LNCaP clone FGC (cell line): ENCODE measurements at places on chromosomes 6 and 20.

DNA sequence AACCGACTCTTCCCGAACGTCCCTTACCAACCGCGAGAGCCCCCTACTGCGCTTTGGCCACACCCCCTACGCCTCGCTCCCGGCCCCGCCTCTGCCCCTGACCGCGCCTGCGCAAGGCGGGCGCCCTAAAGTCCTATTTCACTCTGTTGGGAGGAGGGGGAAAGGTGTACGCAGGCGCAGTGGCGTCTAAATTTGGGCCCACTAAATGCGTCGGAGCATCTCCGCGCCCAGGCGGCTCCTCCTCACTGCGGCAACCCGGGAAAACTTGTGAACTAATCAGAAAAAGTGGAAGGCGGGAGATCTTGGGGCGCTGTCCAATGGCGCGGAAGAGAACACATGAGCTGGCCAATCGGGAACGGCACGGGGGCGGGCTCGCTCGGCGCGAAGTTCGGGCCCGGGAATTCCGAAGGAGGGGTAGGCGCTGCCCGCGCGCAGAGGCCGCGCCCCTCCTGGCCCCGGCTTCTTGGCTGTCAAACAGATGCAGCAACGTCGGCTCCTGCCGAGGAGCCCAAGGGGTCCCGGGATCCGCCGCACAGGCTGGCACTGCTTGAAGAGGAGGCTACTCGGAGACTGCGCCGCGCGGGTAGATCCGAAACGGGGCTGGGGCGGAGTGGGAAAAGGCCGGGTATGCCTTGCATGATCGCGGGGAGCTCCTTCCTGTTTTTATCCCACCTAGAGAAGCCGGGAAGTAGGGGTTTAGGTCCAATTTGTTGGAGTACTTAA is at the start of gene TCF19:
TSS of gene TCF19 (plus strand) at position 450 of the 723 bp plus-strand sequence. CDS start 881 bp downstream, outside the sequence.
- peak; percentile 97 for DNase-seq

DNA sequence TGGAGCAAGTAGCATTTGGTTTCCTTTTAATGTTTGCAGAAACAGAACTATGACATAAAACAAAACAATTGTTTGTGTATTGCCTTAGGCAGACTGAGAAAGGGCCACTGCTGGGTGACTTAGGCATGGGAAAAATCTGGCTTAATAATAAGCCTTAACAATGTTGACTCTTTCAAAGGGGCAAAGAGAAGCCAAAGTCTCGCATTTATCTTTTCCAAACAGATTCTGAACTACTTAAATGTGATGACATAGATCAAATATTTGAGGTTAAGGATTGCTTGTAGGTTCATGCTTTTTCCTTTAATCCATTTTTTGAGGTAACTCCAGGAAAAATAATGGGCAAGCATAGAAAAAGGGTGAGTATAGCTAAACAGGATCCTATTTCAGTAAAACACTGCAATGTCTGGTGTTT is 39.6 kb downstream of the ADAT2 start:
- DNase-seq: no peak

DNA sequence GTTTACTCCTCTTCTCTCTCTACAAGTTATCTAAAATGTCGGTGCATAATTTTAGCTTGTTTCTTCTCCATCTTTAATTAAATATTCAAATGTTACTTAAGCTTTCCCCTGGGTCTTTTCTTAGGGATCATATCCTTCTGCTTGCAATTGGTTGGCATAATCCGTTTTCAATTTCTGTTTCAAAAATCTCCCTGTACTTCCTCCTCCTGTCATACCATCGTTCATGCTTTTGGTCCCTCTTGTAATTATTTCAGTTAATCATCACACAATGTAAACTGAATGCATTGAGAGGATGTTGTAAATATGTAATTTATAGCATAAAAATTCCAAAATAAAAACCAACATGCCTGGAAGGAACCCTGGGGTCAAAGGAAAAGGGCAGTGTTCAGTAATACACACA is 189.2 kb upstream of the RAB32 start:
- DNase-seq: no peak

GRCh38 chr6:98094696-98095095 is 739.7 kb upstream of the POU3F2 start:
- no peak for DNase-seq

DNA sequence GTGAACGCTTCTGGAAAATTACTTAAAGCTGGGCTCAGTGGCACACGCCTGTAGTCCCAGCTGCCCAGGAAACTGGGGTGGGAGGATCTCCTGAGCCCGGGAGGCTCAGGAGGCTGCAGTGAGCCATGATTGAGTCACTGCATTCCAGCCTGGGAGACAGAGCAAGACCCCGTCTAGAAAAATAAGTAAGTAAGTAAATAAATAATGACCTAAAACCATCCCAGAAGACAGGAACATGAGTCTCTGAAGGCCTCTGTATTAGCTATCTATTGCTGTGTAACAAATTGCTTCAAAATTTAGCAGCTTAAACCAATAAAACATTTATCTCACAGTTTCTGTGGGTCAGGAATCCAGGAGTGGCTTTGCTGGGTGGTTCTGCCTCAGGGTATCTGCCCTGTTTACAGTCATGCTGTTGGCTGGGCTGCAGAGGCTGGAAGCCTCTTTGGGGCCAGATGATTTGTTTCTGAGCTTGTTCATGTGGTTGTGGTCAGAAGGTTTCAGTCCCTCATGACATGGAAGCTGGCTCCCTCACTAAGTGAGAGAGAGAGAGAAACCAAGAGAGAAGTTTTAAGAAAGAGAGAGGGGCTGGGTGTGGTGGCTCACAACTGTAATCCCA is 48.4 kb upstream of the NCOA3 start:
- no peak for DNase-seq

GRCh38 chr6:124436803-124437202 is 525.4 kb upstream of the RNF217 start:
- no peak for DNase-seq

GRCh38 chr6:115882174-115882573 is 178.5 kb downstream of the FRK start:
- no peak for DNase-seq

GRCh38 chr6:2578767-2579166 is 172.0 kb downstream of the MYLK4 start:
- no peak for DNase-seq

GRCh38 chr6:16419636-16420336 is 181.4 kb downstream of the GMPR start:
- DNase-seq: no peak
